ENCODE measurements at places on chromosomes 3 and 15.
A peak's percentile ranks its signal among the peaks of the same experiment; 100 is the strongest.

DNA sequence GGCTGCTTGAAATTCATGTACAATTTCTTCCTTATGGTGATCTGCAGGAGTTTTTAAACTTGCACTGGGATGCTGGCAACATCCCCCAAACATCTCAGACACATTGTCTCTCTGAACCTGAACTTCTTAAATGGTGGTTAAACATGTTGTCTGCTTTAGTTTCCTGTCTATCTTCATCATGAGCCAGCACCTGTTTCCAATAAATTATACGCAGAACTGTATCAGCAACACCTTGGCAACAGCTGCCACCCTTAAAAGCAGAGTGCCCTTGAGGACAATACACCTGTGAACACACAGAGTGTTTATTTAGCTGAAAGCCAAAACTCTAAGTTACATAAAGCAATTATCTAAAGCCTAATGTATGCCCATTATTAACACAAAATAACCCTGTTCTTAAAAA is 242.9 kb downstream of the WNT5A start:
- DNase-seq, result no peak

DNA sequence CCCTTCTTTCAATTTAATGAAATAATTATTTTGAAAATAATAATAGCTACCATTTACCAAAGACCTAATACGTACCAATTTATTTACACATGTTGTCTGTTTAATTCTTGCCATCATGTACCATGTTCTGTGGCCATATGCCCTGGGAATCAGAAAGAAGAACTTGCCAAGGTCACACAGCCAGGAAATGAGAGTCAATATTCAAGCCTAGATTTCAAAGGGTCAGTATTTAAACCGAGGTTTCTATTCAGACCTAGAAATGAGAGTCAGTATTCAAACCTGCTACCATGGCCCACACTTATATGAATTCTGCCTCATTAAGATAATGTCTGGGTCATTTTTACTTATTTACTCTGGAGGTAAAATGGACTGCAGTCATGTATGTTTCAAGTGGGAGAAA is 103.6 kb upstream of the TBL1XR1 start:
- DNase-seq, result no peak

DNA sequence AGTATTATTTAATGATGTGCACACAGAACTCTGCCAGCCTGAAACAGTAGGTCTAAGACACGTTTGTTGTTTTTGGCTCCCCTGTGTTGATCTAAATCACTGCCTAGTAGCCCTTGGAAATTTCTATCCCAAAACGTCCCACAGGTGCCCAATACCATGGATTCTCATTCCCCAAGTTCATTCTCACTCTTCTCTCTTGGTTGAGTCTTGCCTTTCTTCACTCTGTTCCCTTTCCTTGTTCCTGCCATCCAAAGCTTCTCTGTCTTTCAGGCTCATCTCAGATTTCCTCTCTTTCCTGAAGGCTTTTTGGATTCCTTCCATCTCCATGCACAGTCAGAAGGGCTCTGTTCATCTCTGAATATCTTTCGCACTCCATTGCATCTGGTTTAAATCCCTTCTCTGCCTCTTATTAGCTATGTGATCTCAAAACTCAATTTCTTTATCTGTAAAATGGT is 54.2 kb downstream of the PPARG start:
- no peak for DNase-seq

DNA sequence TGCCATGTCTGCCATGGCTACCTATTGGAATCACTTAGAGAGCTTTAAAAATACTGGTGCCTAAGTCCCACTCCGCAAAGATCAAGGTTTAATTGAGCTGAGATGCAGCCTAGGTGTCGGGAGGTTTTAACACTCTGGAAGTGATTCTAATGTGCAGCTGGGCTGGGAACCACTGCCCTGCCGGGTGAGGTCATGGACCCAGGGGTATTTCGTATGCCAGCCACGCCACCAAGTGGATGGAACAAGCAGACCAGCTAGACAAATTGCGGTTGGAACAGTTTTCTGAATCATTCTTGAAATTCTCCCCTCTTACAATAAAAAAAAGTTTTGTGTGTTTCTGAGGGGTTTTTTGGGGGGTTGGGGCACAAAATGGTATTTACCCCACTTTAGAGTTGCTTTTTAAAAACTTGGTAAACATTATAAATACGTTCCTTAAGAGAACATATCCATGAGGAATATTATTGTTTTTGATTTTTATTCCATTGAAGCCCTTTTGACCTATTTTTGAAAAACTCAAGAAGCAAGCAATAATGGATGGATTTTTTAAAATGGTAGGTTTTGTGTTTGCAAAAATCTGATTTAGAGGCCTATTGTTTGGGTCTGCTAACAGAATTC is 66.2 kb upstream of the CSTA start:
- peak; percentile 82 for DNase-seq

- no peak for DNase-seq
Measured at GRCh38 chr15:66923438-66923881, 141.9 kb upstream of the SMAD3 start.

DNA sequence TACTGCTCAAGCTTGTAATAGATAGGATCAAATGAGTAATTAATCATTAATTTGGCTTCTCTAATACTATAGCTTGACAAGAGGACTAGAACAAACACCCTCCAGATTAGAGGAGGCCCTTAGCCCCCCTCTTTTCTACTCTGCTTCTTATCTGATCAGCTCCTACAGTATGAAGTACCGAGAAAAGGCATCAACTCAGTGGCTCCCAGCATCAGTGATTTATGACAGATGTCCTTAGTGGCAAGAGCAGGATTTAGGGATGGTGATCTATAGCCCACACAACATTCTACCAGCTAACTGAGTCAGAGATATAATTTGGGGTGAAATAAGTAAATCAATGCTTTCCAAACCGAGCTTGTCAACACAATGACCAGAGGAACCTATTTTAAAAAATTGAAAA is 541.1 kb downstream of the NLGN1 start:
- no peak for DNase-seq

GRCh38 chr3:152786977-152787681 is 47.8 kb upstream of the P2RY1 start:
- no peak for DNase-seq

DNA sequence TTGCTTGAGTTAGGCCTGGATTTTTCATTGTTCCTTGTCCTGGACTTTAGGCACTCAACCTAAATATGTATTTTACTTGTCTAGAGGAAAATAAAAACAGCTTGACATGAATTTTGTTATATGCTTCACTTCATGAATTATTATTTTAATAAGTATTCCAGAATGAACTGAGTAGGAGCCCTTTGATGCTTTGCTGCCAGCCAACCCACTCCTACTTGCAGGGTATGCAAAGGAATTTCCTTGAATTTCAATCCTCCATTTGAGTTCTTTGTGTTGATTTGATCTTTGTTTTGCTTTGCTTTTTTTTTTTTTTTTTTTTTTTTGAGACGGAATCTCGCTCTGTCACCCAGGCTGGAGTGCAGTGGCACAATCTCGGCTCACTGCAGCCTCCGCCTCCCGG is 11.6 kb downstream of the ARL6IP5 start:
- no peak for DNase-seq

- DNase-seq, result peak; percentile 43
Measured at GRCh38 chr15:64046421-64047153, at the start of gene DAPK2. DAPK2 (minus strand) TSS chr15:64046485; CDS start chr15:64040261, 6,224 bp downstream.

GRCh38 chr3:157136647-157137387 is 23.1 kb downstream of the CCNL1 start:
- no peak for DNase-seq

GRCh38 chr3:24522146-24522579 is 27.5 kb upstream of the THRB start:
- DNase-seq, result peak; percentile 86

DNA sequence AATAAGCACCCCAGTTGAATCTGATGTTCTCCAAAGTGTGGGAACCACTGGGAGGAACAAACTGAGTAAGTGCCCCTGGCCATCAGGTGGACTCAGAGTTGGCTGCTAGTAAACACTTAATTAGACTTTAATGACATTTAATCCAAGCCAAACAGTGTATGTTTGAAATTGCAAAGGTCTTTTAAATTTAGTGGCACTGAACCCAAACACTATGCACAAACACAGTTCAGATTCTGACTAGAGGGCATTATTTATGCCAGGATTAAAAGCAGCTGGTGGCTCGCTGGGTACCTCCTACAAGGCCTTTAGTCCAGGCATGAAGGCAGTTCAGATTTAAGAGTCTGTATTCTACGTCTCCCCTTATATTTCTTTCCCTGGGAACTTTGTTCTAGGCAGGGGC is 264.8 kb downstream of the CLSTN2 start:
- DNase-seq, result no peak

- no peak for DNase-seq
Measured at GRCh38 chr15:99764522-99764921, 31.3 kb upstream of the LYSMD4 start.

GRCh38 chr15:46126581-46126980 is 491.8 kb downstream of the SQOR start:
- no peak for DNase-seq

DNA sequence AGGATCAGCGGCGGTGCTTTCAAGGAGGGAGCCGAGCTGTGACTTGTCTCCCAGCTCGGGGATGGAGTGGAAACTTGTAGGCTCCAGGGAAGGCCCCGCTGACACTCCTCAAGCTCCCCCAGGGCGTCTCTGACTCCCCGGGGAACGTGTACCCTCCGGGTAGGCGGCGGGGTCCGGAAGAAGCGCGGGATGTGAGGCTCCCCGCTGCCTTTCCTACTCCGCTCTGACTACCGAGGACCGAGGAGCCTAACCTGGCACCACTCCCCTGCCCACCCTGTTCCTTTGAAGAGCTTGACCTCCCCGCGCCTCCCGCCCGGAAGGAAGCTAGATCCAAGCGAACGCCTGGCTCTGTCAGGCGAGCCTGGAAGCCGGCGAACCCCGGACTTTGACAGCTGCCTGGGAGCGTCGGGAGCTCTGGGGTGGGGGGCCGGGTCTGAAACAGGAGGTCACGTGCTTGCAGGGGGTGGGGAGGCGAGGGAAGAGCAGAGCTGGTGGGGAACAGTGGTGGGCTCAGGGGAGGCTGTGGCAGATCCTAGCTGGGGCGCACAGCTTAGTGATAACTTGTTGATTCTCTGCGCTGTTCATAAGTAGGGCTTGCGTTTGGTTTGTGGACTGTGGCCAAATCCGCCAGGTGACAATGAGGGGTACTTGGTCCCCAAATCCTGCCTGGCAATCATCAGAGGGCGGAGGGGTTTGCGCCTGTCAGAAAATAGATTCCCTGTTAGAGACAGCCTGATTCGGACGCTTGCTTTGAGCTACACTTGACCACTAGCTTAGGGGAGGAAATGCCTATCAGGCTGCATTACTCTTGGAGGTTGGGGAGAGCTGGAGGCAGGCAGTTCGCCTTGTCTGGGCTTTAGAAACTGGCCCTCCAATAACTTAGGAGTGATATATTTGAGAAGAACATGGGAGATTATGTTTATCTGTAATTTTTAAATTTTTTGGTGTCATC is 1.2 kb downstream of the CLSTN2 start:
- DNase-seq, result no peak

GRCh38 chr15:62783303-62783957 is 259.1 kb upstream of the TPM1 start:
- DNase-seq, result no peak

DNA sequence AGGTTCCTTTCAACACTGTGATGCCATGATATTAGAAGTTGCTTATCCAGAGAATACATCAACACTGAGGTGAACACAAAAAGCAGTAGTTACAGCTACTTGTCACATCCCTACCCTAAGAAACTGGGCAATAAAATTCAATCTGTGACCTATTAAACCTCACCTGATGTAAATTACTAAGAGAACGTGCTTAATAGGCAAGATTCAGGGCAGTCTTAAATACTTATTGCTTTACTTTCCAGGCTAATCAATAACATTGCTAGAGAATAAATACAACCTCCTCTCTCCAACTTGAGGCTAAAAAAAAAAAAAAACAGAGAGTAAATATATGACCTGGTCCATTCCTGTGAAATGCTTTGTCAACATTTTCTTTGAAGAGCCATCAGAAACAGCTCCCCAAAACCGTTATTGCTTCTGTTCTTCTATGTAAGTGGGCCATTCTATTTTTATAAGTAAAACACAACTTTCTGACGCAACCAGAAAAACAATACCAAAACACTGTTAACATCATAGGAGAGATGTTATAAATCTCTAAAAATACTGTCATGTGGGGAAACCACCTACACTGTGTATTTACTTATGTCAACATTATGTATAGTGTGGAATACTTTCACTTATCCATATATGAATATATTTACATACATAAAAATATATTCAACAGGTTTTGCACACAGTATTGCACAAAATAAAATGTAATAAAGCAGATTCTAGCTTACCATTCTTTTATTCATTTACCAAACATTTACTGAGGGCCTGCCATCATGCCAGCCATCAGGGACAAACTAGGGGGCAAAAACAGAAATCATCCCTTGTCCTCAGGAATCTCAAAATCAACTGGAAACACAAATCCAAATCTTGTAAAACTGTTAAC is 2.7 kb downstream of the NKIRAS1 start:
- no peak for DNase-seq

- no peak for DNase-seq
Measured at GRCh38 chr3:66729687-66730393, 229.0 kb upstream of the LRIG1 start.

DNA sequence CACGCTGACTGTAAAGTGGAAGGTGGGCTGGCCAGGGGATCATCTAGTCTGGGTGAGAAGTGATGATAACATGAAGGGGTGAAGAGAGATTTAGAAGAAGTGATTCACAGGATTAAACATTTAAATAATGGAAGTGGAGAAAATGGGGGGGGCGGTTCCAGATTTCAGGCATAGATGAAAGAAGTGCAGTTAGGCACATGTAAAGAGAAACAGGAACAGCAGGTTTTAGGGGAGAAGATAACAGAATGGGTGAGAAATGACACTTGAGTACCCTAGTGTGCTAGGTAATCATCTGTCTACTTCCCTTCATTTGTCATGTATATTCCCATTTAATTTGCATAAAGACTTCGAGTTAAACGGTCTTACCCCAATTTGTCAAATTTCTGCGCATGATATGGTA is 15.3 kb downstream of the B3GNT5 start:
- DNase-seq, result no peak

- DNase-seq, result no peak
Measured at GRCh38 chr15:67135494-67135893, 70.1 kb downstream of the SMAD3 start.

GRCh38 chr15:89669941-89670340 is 9.2 kb downstream of the PLIN1 start:
- no peak for DNase-seq

- no peak for DNase-seq
Measured at GRCh38 chr15:78204351-78205309, 29.7 kb downstream of the ACSBG1 start.

DNA sequence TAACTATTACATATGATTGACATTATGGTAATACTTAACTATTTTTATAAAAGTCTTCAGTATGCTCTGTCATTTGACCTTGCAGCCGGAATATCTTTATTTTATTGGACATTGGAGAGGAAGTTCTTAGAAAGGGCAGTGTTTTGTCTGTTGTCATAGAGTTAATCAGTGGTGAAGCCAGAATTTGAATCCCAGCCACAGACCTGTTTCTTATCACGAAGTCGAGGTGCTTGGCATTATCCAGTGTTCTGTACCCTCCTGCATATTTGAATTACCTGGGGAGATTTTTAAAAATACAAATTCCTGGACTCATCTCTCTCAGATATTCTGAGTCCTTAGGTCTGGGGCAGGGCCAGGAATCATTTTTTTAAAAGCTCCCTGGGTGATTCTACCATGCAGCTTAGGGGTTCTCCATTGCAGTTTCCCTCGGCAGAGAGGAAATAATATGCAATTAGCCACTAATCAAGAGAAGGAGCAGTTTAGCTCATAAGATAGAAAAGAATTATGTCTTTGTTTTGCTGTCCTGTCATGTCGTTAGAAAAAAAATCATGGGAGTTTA is 195.6 kb upstream of the CFAP20DC start:
- DNase-seq, result no peak

Measured in posterior cingulate gyrus (tissue), 11 donors.